ENCODE measurements at places on chromosomes 2 and 18. TPM values are rescaled to one million over a fixed set of nuclear protein-coding genes. Genes with fewer than 3 reads are reported as not detected.

- no peak for DNase-seq
- H3K4me3 ChIP-seq, result no peak overlapping the region
- H3K27ac ChIP-seq, result no peak overlapping the region
- no peaks in the 10 kb centered on the region for H3K4me1 ChIP-seq
These were observed 10.1 kb downstream of the PMS1 start for GRCh38 chr2:189794310-189794709.

The FSHR gene
- not detected for polyA plus RNA-seq

The PCGF1 gene
- 27.7 TPM for polyA plus RNA-seq

DNA sequence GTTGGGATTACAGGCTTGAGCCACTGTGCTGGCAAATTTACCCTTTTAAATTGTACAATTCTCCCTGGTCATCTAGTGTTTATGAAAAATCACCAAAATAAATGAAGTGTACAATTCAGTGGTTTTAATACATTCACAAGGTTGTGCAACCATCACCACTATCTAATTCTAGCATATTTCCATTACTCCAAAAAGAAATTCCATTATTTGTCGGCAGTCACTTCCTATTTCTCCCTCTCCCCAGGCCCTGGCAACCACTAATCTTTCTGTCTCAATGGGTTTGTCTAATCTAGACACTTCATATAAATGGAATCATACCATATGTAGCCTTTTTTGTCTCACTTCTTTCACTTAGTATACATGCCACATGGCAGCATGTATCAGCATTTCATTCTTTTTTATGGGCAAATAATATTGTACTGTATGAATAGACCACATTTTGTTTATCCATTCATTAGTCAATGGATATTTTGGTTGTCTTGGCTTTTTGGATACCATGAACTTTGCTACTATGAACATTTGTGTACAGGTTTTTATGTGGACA lies 12.6 kb upstream of the POLE4 start:
- H3K27ac ChIP-seq, result no peak overlapping the region
- no peaks in the 10 kb centered on the region for H3K36me3 ChIP-seq
- no peaks in the 10 kb centered on the region for H3K4me1 ChIP-seq
- no peak overlapping the region for H3K4me3 ChIP-seq

- no peaks in the 10 kb centered on the region for H3K36me3 ChIP-seq
- no peak for DNase-seq
- H3K4me3 ChIP-seq, result no peak overlapping the region
- H3K27me3 ChIP-seq, result peaks cover 4% of the 10 kb centered on the region
- H3K27ac ChIP-seq, result no peak overlapping the region
These were observed 97.0 kb upstream of the NCK2 start for GRCh38 chr2:105647731-105648130.

DNA sequence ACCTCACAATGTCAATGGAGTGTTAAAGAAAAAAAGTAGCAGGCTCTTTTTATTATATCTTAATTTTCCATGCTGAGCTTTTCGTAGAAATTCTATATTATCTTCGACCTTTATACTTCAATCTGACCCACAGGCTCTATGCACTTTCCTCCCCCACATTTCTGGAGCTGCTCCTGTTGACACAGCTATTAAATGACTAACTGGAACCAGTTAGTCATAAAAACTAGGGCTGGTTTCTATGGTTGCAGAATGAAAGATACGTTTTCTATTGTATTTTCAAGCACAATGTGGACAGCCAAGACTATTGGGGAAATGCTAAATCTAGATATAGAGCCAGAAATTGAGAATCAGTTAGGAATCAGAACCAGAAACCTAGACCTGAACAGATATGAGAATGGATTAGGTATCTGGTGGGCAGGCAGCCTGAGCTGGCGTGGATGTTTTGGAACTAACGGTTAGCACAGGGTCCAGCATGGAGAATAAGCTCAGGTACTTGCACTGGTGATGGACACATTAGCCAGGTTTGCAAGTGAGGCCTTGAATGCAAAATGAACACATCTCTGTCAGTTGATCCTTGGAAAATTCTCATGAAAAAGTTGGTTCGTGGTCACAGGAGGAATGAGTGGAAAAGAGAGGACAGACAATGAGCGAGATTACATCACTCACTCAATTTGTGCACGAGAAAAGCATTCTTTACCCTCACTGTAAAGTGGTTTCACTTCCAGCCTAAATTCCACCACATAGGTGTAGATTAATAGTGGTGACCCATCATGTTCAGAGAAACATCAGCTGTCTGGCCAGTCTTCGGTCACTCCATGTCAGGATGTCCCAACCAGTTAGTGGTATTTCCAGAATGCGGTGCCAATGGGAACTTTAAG lies 144.6 kb upstream of the EPHA4 start:
- no peak overlapping the region for H3K27ac ChIP-seq
- no peaks in the 10 kb centered on the region for H3K27me3 ChIP-seq
- no peaks in the 10 kb centered on the region for H3K4me1 ChIP-seq
- H3K4me3 ChIP-seq, result no peak overlapping the region
- no peaks in the 10 kb centered on the region for H3K36me3 ChIP-seq
- no peak for DNase-seq

- H3K4me3 ChIP-seq, result no peak overlapping the region
- no peaks in the 10 kb centered on the region for H3K27me3 ChIP-seq
- H3K36me3 ChIP-seq, result no peaks in the 10 kb centered on the region
- H3K4me1 ChIP-seq, result peaks cover 58% of the 10 kb centered on the region
- no peak overlapping the region for H3K27ac ChIP-seq
These were observed 12.6 kb downstream of the AGAP1 start for GRCh38 chr2:235506291-235506996.

The REG1B gene
- polyA plus RNA-seq, result 0.23 TPM
